ENCODE measurements at places on chromosomes 16 and 17.

- DNase-seq, result no peak
These were observed 558 bp downstream of the PEX12 start for GRCh38 chr17:35577830-35578196.

- DNase-seq, result no peak
These were observed 93.1 kb downstream of the XYLT1 start for GRCh38 chr16:17377360-17378324.

DNA sequence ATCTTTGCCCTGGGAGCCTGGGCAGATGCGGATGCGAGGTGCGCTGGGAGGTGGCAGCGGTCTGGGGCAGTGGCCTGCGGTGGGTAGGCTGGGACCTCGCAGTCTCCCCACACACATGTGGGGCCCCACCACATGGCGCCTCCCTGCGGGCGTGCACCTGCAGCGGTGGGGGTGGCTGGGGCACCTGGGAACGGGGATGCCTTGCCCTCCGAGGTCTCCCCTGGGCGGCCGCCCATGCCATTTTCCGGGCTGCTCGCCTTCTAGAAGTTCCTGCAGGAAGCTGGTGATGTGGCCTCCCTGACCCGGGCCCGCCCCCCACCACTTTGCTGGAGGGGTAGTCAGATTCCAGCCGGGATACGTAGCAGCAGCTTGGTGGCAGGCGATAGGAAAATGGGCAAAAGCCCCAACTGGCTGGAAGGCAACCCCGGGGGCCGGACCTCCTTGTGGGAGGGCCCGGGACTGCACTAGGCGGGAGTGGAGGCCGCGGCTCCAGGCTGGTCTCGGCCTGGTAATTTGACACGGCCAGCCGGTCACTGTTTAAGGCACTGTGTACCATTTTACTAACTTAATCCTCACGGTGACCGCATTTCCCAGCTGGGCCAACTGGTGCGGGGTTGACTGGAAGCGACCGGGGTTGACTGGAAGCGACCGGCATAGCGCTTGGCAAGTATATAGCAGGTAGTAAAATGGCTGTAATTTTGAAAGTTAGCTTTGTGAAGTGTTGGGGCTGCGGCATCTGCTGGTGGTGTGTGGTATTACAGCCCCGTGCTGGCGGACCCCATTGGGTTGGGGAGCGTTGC is 38.5 kb downstream of the IGF2BP1 start:
- DNase-seq, result peak; percentile 18

- DNase-seq, result no peak
These were observed 3.2 kb upstream of the HAP1 start for GRCh38 chr17:41737680-41738023.

DNA sequence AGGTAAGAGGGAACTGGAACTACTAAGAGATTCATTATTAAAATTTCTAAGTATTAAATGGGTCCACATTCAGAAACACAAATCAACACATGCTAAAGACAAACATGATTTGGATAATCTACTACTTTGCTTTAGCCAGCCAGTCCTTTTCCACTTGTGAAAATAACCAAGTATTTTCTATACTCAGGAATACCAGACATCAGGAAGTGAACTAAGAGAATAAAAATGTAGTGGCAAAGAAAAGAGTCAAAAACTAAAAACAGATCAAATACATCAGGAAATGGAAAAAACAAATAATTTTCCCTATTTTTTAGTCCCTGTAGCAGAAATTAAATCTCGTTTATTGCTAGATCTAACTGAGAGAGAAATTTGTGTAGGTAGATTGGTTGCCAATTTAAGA is 78.0 kb downstream of the MYO1D start:
- DNase-seq, result no peak

GRCh38 chr17:58096892-58097291 is 13.7 kb downstream of the DYNLL2 start:
- no peak for DNase-seq
